ENCODE measurements at places on chromosomes 7 and 10.

- no peak for DNase-seq
These were observed 3.8 kb downstream of the NEURL1 start for GRCh38 chr10:103497161-103497915.

DNA sequence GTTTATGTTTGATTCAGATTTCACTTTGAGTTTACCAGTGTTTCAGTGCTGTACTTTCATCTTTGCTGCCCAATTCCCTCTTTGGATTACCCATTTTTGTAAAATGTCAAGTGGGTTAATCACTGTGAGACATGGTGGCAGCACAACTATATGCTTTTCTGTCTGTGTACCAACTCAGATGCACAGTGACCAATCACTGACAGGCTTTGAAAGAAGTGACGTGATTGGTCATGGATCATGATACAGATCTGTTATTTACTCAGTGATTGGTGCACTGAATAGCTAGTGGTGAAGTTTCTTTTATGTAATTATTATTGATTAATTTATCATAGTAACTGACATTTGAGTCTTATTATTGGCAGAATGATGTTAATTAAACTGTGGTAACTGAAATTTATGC lies 126.9 kb downstream of the SDK1 start:
- DNase-seq: no peak

DNA sequence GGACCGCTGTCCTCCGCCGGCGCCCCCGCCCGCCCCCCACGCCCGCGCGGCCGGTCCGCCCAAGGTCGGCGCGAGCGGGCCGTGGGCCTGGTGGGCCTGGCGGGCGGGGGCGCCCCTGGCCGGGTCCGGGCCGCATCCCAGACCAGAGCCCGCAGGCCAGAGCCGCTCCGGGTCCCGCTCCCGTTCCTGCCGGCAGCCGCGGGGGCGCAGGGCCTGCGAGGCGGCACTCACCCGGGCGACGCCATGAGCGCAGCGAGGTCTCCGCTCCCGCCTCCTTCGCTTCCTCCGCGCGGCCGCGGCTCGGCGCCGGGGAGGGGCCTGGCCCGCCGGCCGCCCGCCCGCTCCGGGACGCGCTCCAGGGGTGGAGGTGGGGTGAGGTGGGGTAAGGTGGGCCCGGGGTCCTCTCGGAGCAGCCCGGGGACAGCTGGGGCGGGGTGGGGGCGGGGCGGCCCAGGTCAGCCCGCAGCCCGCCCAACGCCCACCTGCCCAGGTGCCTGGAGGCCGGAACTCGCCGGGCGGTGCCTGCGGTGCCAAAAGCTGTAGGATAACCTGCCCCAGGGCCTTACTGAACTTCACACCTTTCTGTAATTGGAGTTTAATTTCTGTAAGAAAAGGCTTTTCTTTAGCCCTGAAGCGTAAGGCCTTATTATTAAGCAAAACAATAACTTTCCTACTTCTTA lies at the start of gene URGCP:
URGCP (minus strand) TSS at position 266 of the 680 bp plus-strand sequence; CDS start at position 245, 21 bp downstream.
- peak; percentile 25 for DNase-seq

- DNase-seq: no peak
These were observed 68.3 kb upstream of the MGMT start for GRCh38 chr10:129398711-129399141.

- DNase-seq: no peak
These were observed 39.6 kb upstream of the SP8 start for GRCh38 chr7:20826243-20826642.

- DNase-seq: no peak
These were observed at the start of gene IL6 for GRCh38 chr7:22726907-22727713. Gene IL6 (plus strand): TSS chr7:22727200. CDS start chr7:22727263, 63 bp downstream.

DNA sequence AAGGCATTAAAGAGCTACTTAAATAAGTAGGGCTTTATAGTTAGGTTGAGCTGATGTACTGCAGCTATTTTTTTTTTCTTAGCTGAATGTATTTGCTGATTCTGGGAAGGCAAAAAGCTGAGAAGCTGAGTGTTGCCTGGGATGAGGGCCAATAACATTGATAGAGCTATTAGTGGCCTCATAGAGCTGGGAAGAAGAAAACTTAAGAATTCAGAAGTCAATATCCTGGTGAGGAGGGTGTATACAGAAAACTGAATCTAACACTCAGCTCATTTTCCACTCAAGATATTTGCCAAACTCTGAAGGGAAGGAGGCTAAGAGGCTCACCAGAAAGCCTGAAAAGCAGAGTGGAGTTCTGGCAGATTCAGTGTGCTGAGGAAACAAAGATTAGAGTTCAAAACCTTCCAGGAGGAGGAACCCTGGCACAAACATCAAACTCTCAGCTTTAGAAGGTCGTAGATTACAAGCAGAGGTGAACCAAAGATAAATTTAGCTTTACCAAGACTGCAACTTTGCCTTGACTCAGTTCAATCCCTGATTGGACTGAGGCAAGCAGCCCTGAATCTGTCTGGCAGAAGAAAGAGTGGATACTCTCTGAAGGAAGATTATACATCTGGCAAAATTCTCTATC lies 11.3 kb downstream of the PPP1R3C start:
- DNase-seq: no peak

DNA sequence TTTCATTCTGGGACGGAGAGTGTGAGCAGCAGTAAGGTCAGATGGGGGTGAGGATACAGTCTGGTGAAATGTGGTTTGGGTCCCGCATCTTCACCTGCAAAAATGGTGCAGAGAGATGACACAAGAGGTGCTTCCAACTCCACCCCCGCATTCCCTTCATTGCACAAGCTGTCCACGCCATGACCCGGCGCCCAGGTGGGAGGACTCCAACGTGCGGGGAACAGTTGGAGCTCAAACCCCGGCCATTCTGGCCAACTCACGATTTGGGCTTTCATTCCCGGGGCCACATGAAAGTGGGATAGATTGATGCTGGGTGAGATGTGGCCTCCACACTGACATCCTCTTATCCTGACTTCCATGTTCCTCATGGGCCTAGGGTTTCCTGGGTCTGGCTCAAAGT lies 34.6 kb upstream of the ZNF273 start:
- no peak for DNase-seq

DNA sequence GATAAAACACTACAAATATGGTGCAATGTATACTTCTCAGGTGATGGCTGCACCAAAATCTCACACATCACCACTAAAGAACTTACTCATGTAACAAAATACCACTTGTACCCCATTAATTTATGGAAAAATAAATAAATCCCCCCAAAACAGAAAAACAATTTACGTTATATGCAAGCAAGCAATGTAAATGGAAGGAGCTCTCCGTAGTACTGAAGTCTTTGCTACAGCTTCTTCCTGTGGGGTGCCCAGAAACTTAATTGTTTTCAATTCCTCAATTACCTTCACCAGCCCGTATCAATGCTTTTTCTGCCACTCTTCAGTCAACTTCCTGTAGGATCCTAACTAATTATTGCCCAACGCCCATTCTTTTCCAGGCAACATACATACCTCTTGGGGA lies 138.1 kb downstream of the RELN start:
- no peak for DNase-seq

- DNase-seq: no peak
These were observed 36.3 kb downstream of the DRGX start for GRCh38 chr10:49359349-49360270.

GRCh38 chr7:13151978-13152377 lies 464.5 kb downstream of the ARL4A start:
- DNase-seq: no peak

DNA sequence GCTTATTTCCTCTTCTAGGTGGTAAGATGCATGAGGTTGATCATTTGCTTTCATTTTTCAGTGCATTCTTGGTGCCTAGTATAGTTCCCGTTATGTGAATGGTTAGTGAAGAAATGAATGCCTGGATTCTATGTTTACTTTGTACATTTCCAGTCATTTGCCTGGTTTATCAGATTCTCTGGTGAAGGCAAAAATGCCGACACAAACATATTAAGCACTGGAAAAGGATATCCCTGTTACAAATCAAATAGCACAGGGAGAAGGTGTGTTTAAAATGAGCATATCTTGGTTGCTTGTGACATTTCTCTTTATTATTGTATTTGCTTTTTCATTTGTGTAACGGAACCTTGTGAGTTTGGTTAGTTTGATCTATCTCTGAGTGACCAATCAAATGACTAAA lies 211.3 kb downstream of the MBL2 start:
- no peak for DNase-seq

DNA sequence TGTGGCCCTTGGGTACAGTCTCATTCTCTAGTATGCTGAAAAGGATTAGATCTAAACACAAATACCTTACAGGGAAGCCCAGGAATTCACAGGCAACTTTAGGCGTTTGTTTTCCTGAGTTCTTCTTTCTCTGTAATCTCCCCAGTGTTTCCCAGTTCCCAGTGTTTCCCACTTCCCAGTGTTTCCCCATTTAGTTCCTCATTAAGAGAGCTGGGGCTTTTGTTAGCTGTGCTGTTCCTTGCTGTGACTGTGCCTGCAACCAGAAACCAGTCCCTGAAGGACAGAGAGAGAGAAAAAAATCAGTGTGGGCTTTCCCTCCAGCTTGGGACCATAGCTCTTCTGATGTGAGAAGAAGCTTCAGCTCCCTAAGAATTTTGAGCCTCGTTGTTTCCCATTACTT lies 802.9 kb upstream of the COBL start:
- no peak for DNase-seq

GRCh38 chr7:36389371-36390198 lies at the start of gene ANLN:
Gene ANLN (plus strand): TSS chr7:36389862. CDS start chr7:36390027, 165 bp downstream.
- DNase-seq: peak; percentile 67

DNA sequence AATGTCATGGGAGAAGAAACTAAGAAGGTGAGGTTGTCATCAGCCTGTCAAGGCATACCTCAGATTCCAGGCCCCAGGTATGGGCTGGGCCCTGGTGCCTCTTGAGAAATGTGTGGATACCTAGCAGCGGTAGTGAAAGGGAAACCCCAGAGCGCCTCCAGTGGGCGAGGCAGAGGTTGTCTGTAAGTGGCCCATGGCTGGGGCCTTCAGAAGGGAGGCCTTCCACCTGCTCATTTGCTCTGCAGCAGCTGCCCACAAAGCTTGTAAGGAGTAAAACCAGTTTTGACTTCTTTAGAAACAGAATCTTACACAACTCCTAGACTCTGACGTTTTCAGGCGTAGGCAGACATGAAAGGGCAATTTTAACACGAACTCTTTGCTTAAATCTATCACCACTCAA lies 509.9 kb downstream of the PARD3 start:
- no peak for DNase-seq

DNA sequence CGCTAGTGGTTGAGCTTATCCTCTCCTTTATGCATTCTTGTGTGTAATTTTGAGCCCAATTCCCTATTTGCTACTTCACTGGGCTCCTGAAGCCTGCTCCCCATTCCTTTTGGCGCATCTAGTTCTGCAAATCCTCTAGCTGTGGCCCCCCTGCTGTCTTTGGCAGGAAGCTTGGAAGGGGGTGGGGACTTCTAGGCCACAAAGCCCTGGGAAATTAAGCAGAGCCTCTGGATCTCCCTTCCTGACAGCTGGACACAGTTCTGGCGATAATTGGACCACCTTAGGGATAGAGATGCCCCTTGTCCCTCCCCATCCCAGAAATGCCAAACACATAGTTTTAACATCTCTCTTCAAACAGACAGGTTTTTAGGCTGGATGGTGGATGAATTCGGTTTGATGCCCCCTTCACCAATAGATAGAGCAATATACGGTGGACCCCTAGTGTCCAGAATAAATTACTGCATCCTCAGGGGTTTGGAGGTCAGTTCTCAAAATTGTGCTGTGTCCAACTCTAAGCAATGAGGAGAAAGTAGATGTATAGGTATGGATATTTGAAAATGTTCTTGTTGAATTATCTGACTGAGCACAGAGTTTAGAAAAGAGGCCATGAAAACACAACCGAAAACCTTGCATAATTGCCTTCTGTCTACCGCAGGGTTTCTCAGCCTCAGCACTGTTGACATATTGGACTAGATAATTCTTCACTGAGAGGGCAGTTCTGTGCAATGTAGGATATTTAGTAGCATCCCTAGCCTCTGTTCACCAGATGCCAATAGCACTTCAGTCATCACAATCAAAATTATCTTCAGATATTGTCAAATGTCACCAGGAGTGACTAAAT lies 75.5 kb downstream of the PAPSS2 start:
- DNase-seq: no peak

DNA sequence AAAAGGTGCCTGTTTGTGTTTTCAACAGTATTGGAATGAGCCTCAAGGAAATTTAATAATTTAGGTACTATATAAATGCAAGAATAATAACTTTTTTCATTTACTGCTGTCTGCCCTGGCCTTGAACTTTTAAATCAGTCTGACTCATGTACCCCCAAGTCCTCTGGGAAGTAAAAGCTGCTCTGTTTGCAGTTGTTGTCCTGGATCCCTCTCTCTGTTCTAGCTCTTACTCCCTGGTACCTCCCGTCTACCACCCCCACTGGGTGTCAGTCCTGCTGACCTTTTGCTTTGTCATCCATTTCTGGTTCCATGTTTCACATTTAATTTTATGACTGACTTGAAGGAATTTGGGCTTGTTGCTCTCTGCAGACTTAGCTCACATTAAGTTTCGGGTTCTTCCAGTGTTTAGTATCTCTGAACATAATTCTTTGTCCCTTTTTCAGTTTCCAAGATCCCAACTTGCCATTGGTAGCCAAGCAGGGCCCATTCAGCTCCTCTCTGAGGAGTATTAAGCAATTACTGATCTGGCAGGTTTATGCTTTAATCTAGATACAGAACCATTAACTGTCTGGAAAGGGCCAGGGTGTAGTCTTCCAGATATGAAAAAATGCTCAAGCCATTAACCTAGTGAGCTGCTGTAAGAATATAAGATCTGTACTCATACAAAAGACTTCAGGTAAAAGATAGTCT lies 208.7 kb upstream of the FAM3C start:
- DNase-seq: no peak

DNA sequence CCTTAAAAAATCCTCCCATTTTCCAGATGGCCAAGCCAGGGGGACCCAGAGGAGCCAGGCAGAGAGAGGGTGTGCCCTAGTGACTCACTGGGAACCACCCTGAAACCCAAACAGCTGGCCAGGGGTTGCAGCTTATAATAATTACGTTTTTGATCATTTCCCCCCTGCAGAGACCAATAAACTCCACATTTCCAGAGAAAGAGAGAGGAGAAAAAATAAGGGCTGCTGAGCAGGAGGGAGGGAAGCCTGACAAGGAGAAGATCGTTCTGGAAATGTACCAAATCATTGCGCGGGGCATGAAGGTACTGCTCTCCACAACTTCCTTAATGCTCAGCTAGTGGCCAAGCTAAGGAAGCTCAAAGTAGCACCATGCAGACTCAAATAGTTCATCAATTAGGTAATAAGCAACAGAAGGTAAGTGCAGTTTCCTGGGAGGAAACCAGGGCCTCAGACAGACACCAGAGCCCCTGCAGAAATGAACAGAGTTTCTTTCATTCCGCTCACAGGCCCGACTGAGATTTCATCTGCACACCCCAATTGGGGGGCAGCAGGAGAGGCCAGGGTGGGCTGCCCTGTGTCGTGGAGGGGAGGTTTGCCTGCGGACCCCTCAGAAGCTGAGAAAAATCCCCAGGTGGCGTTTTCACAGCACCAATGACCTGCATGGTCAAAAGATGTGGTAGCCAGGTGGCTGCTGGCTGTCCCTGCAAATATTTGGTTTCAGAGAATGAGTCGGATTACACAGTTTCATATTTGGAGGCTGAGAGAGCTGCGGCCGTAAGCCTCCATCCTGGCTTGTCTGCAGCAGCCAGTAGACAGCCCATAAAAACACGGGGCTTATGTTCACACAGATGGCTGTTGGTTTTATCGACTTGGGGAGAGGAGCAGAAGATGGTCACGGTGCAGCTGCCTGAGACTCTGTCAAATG lies 153.2 kb upstream of the LYZL2 start:
- no peak for DNase-seq

All from activated T-helper 1 cell treated with anti-CD3 and anti-CD28 coated beads, Interleukin-2, amount 50 U/mL, for 16 hours (primary cell).